ENCODE measurements at places on chromosomes 3 and 15.
A peak's percentile ranks its signal among the peaks of the same experiment; 100 is the strongest.

DNA sequence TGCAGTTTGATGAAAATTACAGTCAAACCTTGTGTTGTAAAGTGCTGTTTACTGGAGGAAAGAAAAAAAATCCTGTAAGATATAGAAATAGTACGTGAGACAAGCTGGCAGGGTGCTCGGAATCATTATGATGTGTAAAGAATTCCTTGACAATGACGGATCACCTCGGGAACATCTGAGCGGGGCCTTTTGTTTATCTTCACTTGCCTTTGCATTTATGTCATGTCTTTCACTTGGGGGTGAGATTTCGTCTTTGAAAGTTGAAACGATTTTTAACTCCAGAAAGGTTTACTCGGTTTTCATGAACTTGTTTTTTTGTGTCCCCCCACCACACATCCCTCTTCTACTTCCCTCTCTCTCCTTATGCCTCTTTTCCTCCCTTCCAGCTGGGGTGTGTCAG is 128.3 kb upstream of the VEPH1 start:
- no peak for DNase-seq

- no peak for DNase-seq
Measured at GRCh38 chr3:14238356-14238755, 59.7 kb downstream of the LSM3 start.

- DNase-seq: peak; percentile 99
Measured at GRCh38 chr3:114624571-114625181, 330.8 kb downstream of the TIGIT start.

DNA sequence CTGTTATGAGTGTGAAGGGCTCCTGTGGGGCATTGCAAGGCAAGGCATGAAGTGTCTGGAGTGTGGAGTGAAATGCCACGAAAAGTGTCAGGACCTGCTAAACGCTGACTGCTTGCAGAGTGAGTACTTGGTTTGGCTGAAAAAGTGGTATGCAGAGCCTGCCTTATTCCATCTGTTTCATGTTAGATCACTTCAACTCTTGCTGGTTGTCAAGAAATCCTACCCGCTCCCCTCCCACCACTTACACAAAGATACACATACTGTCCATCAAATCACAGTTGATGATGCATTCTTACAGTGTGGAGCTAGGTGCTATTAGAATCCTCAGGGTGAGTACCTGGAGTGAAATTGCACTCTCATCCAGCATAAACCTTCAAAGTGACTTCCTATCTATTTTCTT is 272.1 kb downstream of the UNC13C start:
- DNase-seq: no peak

DNA sequence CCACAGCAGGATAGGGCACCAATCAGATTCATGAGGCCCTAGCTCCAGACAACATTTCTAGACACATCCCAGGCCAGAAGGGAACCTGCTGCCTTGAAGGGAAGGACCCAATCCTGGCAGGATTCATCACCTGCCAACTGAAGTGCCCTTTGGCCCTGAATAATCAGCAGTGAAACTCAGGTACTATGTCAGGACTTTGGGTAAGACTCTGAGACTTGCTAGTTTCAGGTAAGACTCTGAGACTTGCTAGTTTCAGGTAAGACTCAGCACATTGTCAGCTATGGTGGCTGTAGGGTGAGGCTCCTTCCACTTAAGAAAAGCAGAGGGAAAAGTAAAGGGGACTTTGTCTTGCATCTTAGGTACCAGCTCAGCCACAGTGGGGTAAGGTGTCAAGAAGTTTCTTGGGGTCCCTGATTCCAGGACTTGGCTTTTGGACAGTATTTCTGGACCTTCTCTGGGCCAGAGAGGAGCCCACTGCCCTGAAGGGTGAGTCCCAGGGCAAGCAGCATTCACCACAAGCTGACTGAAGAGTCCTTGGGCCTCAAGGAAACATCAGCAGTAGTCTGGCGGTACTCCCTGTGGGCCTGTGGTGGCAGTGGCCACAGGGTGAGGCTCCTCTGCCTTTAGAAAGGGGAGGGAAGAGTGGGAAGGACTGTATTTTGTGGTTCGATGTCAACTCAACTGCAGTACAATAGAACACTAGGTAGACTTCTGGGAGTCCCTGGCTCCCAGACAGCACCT is 13.7 kb upstream of the COL8A1 start:
- no peak for DNase-seq

DNA sequence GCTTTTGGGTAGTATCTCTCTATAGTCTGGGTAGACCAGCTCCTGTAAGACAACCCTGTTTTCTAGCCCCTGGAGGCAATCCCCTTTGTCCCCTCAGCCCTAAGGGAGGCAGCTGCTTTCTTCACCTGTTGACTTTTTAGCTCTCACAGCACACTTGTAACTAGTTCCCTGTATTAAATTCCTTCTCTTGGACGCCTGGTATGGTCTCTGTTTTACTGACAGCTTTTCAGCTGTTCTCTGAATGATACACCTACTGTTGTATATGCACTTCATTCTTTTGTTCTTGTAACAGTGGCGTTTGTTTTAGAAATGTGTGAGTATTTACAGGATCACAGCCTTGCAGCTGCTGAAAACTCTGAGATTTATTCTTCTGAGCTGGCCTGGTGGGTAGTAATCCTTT is 413.0 kb upstream of the RBMS3 start:
- no peak for DNase-seq

DNA sequence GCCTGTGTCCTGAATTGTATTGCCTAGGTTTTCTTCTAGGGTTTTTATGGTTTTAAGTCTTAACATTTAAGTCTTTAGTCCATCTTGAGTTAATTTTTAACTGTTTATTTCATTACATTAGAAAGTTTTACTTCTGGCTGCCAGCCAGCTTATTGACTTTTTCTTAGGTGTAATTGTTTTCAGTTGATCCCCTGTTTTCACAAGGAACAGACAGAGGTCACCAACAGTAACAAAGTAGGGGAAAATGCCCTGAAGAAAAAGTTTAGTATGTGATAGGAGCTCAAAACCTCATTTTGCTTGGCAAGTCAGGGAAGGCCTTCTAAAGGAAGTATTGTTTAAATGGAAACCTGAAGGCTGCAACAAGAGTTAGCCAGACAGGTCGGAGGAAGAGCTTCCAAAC is 10.4 kb downstream of the WDR48 start:
- DNase-seq: no peak

DNA sequence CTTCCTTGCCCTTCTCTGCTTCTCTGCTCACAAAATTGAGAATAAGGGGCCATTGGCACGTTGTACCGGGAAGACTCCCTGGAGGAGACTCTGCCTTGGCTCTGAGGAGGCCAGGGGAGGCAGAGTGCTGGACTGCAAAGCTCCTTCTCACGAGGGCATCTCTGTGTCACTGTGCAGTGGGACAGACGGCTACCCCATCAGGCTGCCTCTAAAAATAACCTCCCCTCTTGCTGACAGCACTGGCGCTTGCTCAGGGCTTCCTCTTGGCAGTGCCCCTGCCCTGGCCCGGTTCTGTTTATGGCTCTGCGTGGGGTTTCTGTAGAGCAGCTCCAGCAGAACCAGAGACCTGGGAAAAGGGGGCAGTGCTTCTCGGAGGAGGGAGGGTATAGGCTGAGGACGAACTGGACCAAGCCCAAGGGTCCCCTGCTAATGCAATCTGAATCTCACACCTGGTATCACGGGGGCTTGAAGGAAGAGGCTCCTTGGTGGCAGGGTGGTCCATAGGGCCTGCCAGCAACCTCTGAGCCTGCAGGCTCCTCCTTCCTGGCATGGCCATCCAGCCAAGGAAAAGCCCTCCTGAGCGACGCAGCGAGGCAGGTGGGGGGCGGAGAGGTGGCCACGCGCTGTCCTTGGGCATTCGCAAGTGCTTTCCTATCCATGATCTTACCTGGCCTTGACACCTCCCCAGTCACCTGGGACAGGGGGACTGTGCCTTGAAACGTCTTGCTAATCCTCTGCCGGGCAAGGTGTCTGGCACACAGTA is 63.3 kb upstream of the TLE3 start:
- DNase-seq: no peak

GRCh38 chr3:67386451-67386850 is 268.0 kb downstream of the SUCLG2 start:
- peak; percentile 11 for DNase-seq

GRCh38 chr15:91258415-91258759 is 158.3 kb downstream of the SV2B start:
- no peak for DNase-seq

All from IMR-90 (cell line).